ENCODE measurements at places on chromosomes 6 and 20.

GRCh38 chr20:9668381-9668780 is 154.0 kb downstream of the LAMP5 start:
- no peak for DNase-seq

- DNase-seq: no peak
Observed at GRCh38 chr20:37389241-37389747, 43.4 kb downstream of the SRC start.

- no peak for DNase-seq
Observed at GRCh38 chr6:18142591-18142861, 12.4 kb downstream of the TPMT start.

DNA sequence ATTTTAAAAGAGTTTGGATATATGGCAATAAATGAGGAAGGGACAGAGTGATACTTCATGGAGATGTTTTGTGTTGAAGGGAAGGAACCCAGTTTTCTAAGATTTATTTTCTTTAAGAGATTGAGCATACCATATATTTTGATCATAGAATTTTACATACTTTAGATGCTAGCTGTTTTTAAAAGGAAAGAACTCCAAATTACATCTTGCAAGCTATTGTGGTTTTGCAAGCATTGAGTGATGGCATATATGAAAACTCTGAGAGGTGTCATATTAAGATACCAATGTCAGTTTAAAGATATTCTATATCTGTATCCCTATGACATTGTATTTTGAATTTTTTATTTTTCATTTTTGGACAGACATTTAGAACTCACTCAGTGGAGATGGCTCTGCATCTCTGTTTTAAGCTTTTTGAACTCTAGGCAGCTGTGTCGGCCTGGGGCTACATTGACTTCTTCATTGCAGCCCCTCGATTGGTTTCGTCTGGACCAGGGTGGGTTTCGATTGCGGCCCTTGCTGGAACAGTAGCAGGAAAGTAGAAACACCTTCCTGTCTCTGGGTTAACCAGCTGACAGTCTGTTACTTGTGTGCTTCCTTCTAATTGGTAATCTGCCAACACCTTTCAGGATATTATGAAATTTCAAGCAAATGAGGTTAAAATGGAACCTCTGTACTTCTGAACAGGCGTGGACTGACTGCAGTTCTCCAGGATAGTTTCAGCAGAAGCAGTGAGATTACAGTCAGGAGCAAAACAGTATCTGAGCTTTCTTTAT is 14.0 kb downstream of the IGF2R start:
- DNase-seq: no peak

GRCh38 chr6:166632731-166633130 is 5.7 kb upstream of the RPS6KA2 start:
- DNase-seq: no peak

DNA sequence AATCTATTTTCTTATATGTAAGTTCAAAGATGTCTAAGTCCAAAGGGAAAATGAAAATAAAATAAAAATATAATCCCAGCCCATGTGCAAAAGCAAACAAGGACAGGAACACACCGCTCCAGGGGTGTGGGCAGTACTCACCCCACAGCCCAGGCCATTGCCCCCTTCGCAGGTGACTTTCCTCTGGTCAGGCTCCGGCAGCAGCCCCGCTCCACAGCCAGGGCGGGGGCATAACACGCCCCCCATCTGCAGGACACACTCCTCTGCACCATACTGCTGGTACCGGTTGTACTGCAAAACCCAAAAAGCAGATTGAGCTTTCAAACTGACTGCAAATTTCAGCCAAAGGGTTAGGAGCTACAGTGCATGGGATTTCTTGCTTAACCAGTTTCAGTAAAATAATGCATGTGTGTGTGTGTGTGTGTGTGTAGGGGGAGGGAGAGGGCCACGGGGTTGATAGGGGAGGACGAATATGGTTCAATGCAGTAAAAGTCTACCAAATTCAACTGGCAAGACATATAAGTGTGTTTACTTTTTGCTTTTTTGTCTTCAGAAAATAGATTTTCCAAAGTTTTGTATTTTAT is 274.9 kb upstream of the AGPAT4 start:
- DNase-seq: no peak

- no peak for DNase-seq
Observed at GRCh38 chr6:111522393-111523020, 39.5 kb upstream of the REV3L start.

GRCh38 chr20:11132819-11133415 is 459.1 kb upstream of the JAG1 start:
- DNase-seq: no peak

DNA sequence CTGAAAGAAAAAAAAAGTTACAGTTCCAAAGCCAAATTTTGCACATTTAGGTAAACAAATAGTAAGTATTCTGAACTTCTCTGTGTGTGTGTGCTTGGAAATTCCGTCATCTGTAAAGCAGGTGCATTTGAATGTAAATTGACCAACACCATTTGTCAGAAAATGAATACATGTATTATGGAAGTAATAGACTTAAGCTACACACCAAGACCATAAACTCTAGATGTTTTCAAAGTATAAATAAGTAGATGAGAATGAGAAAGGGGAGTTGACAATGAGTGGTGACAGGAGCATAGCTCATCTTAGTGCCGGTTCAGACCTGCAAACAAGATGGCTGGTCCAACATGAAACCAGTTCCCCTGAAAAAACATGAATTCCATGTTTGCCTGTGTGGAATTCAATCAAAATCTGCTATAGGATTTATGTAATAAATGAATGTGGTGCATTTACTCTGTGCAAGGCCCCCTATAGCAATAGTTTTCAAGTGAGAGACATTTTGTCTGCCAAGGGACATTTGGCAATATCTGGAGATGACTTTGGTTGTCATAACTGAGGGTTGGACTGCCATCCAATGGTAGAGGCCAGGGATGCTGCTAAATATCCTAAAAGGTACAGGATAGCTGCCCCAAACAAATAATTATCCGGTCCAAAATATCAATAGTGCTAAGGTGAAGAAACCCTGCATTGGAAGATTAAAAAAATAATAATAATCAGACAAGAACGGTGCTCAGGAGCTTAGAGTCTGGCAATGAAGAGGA is 11.0 kb upstream of the FILIP1 start:
- no peak for DNase-seq

- no peak for DNase-seq
Observed at GRCh38 chr20:35502352-35502751, 27.1 kb downstream of the C20orf173 start.

DNA sequence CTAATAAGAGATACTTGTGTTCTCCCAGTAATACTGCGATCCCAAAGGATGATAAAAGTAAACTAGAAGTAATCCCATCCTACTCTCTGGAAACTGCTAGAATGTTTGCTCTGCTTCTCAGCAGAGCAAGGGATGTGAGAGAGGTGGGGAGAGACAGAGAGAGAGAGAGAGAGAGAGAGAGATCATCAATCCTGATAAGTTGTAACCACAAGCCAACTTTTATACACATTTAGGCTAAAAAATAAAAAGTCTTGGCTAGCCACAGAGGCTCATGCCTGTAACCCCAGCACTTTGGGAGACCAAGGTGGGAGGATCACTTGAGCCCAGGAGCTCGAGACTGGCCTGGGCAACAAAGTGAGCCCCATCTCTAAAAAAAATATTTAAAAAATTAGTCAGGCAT is 16.0 kb upstream of the TRIM38 start:
- no peak for DNase-seq

DNA sequence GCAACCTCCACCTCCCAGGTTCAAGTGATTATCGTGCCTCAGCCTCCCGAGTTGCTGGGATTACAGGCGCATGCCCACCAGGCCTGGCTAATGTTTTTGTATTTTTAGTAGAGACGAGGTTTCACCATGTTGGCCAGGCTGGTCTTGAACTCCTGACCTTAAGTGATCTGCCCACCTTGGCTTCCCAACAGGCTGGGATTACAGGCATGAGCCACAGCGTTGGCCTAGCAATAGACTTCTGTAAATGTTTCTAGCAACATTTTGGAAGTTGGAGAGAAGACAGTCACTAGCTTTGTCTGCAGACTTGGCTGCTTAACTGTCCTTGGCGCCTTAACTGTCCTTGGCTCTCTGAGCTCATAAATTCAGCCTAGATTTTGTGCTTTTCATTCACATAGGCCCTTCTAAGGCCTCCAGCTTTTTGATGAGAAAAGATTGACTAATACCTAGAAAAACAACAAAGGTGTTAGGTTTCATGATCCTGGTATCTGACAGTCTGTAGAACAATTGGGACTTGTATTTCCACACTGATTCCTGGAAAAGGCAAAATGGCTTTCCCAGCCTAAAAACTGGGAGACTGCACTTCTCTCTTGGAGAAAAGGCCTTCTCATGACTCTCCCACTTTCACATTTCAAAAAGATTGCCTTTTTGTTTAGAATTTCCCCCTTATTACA is 49.7 kb downstream of the OR2B2 start:
- DNase-seq: no peak

DNA sequence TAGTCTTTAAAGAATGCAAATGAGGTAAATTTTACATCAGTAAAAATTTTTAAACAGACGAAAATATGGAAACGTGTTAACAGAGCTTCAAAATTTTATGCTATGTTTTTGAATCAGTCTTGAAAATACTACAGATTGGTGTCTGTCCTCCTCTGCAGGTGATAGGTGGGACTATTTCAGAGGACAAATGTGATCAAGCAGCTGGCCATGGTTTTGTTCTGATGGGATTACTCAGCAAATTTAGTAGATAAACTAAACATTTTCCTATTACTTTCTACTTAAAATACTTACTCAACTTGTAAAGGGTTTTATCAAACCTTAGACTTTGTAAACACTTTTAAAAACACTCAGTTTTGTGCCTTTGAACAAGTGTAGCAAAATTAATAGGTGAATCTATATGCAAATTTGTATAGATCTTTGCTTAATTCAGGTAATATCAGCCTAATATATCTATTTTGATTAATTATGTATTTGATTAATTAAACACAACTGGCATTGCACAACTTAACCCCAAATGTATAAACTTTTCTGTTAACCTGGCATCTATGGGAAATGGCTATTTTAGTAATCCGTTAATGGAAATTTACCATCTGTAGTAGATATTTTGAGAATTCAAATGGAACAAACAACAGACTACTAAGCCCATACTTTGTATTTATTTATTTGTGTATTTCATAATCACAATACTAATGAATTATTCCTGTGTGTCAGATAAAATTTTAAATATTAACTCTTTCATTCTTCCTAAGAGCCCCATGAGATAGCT is 22.5 kb downstream of the ADGRB3 start:
- no peak for DNase-seq

DNA sequence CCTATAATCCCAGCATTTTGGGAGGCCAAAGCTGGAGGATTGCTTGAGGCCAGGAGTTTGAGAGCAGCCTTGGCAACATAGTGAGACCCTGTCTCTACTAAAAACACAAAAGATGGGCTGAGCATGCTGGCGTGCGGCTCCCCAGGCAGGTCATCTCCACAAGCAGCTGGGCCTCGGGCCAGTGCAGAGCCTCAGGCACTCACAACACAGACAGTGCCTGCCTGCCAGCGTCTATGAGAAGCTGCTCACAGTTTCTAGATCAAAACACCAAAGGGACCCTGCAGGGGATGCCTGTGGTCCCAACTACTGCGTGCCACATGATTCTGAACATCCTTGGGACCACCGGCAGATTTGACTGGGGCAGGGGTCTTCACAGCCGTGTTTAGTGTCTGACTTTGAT is 59.4 kb downstream of the GINS1 start:
- no peak for DNase-seq

GRCh38 chr6:55438203-55438602 is 110.9 kb downstream of the GFRAL start:
- DNase-seq: no peak

GRCh38 chr20:3134151-3134550 is 25.5 kb downstream of the FASTKD5 start:
- DNase-seq: no peak

DNA sequence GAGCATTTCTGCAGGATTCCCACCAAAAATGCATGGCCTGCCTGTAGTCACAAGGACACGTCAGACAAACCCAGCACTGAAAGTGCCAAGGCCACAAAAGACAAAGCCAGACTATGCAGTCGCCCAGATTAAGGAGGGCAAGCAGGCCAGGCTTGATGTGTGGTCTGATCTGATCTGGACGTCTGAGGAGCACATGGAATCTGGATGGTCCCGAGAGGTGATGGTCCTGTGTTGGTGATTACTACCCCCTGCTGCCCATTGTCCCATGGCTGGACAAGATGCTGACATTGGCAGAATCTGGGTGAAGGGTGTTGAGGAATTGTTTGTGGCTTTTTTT is 17.1 kb downstream of the NPEPL1 start:
- no peak for DNase-seq

GRCh38 chr6:157892363-157892877 is 69.4 kb downstream of the SNX9 start:
- DNase-seq: no peak

GRCh38 chr6:106199998-106200397 is 113.9 kb downstream of the PRDM1 start:
- DNase-seq: no peak

GRCh38 chr6:134945045-134945444 is 4.9 kb downstream of the ALDH8A1 start:
- DNase-seq: no peak

GRCh38 chr6:137928286-137928685 is 61.2 kb downstream of the TNFAIP3 start:
- no peak for DNase-seq

GRCh38 chr6:142984386-142984785 is 39.4 kb upstream of the HIVEP2 start:
- DNase-seq: no peak

DNA sequence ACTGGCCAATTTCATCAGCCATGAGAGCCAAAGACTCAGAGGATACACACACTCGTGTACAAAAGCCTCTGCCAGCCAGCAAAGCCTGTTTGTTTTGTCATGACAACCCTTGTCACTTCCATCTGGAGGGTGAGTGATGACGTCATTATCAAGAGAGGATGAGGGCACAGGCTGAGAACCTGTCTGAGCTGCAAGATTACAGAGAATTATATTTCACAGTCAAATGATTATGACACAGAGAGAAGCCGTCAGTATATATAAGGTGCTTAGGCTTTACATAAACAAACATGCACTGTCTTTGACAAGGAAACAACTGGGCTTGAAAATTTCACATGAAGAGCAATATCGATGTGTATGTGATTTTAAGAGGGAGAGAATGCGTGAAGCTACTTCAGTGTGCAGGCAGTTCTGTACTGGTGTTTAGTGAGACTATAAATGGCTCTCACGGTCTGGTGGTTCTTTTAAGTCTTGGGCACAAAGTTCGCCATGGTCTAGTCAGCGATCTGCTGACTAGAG is 36.5 kb upstream of the BCLAF1 start:
- no peak for DNase-seq

- no peak for DNase-seq
Observed at GRCh38 chr6:57305107-57305506, 12.3 kb upstream of the PRIM2 start.

GRCh38 chr20:21387528-21387927 is 9.8 kb downstream of the NKX2-4 start:
- no peak for DNase-seq

- DNase-seq: no peak
Observed at GRCh38 chr6:158060455-158061360, 79.0 kb downstream of the SYNJ2 start.
